T-helper 1 cell treated with Interleukin-12 subunit alpha and Interleukin-12 subunit beta and Interleukin-4 antibody, amounts not matched to agents 30 ng/mL and 1 ng/mL, for 36 hours (primary cell): ENCODE measurements at places on chromosomes 7 and 10. TPM values are rescaled to one million over a fixed set of nuclear protein-coding genes. Genes with fewer than 3 reads are reported as not detected.

Gene H2BK1
- 0.66 TPM in 1 of 2 replicates, not detected in the other for total RNA-seq

Gene MPP7
- total RNA-seq = 3.2 and 3.6 TPM in 2 replicates

Gene OPN4
- total RNA-seq = not detected in 2 replicates

Gene ZKSCAN1
- total RNA-seq = 69.7 and 75.2 TPM in 2 replicates

Gene INTS15
- 40.0 and 41.8 TPM in 2 replicates for total RNA-seq

Gene ENKUR
- 0.12 and 0.20 TPM in 2 replicates for total RNA-seq

Gene PRKAG2
- total RNA-seq = 17.0 and 17.7 TPM in 2 replicates

Gene TNS3
- total RNA-seq = 0.51 and 0.63 TPM in 2 replicates

Gene AKR1C2
- total RNA-seq = not detected in 2 replicates

Gene ICA1
- total RNA-seq = 0.95 and 2.0 TPM in 2 replicates

Gene EXOC6
- 11.3 and 13.9 TPM in 2 replicates for total RNA-seq

Gene LGI1
- not detected in 2 replicates for total RNA-seq

Gene SFRP4
- total RNA-seq = not detected in 2 replicates

Gene DOCK1
- 0.73 and 0.86 TPM in 2 replicates for total RNA-seq

Gene GNAT3
- not detected in 2 replicates for total RNA-seq

Gene KEL
- total RNA-seq = 0.51 and 0.76 TPM in 2 replicates

Gene RNF148
- not detected in 2 replicates for total RNA-seq

Gene GDF10
- not detected in 2 replicates for total RNA-seq

Gene OSBPL3
- total RNA-seq = 73.2 and 74.0 TPM in 2 replicates

Gene CROT
- total RNA-seq = 11.7 and 15.3 TPM in 2 replicates

Gene ANXA8L1
- total RNA-seq = 0.22 and 0.49 TPM in 2 replicates

Gene CACNB2
- total RNA-seq = 0.05 TPM in 1 of 2 replicates, not detected in the other

Gene GSTO2
- total RNA-seq = 1.2 and 1.4 TPM in 2 replicates

Gene PGAM1
- 446 and 454 TPM in 2 replicates for total RNA-seq

Gene ZRANB1
- 13.3 and 15.3 TPM in 2 replicates for total RNA-seq

Gene IFIT1B
- not detected in 2 replicates for total RNA-seq

Gene GPR85
- not detected in 2 replicates for total RNA-seq

Gene KIF5B
- total RNA-seq = 72.1 and 72.4 TPM in 2 replicates

Gene LAMB1
- total RNA-seq = not detected in 2 replicates
